ENCODE measurements at places on chromosomes 12 and 14.

- H3K27me3 ChIP-seq, result no peaks in the 10 kb centered on the region
- no peaks in the 10 kb centered on the region for H3K36me3 ChIP-seq
- H3K4me3 ChIP-seq, result no peak overlapping the region
These were observed 173.7 kb downstream of the STXBP6 start for GRCh38 chr14:24875991-24876878.

GRCh38 chr12:66495709-66496108 is 183.2 kb downstream of the GRIP1 start:
- H3K4me3 ChIP-seq, result no peak overlapping the region
- H3K36me3 ChIP-seq, result no peaks in the 10 kb centered on the region
- peaks cover 66% of the 10 kb centered on the region for H3K4me1 ChIP-seq
- DNase-seq, result peak; percentile 36
- no peaks in the 10 kb centered on the region for H3K27me3 ChIP-seq

DNA sequence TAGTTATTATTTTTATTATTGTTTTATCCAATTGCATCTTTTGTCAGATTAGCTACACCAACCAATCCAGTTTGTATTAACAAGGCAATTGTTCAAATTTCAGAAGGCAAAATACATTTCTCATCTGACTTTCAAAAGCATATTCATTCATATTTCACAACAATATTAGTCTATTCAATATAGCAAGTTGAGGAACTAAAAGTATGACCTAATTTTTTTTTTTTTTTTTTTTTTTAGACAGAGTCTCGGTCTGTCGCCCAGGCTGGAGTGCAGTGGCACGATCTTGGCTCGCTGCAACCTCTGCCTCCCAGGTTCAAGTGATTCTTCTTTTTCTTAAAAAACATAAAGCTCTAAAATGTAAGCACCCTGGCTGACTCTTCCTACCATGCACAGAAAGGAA is 17.3 kb downstream of the COX14 start:
- no peaks in the 10 kb centered on the region for H3K4me1 ChIP-seq
- H3K27ac ChIP-seq, result no peak overlapping the region
- H3K27me3 ChIP-seq, result no peaks in the 10 kb centered on the region
- no peak overlapping the region for H3K4me3 ChIP-seq

DNA sequence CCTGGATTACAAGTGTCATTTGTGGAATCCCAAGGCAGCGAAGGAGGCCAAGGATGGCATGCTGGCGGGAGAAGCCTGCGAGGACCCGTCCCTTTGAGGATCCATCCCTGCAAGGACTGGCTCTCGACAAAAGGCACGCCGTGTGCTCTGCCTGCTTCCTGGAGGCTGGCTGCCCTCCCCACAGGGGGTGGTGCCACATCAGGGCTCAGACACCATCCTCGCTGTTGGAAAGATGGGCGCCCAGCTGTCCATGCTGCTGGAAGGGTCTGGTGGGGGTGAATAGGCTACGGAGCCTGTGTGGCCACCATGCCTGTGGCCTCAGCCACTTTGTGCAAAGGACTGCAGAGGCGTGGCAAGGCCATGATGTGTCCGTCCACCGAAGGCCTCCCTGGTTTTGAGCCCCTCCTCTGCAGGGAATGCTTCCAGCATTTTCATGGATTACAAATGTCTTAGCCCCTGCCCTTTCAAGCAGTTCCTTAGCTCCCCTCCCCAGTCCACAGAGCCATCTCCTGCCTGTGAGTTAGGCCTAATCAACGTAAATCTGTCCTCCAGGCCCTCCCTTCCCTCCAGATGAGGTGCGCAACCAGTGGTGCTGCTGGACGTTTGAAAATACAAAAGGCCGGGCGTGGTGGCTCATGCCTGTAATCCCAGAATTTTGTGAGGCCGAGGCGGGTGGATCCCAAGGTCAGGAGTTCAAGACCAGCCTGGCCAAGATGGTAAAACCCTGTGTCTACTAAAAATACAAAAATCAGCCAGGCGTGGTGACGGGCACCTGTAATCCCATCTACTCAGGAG is 22.1 kb downstream of the ZBTB42 start:
- H3K36me3 ChIP-seq, result no peaks in the 10 kb centered on the region
- H3K27ac ChIP-seq, result no peak overlapping the region
- H3K4me1 ChIP-seq, result peaks cover 7% of the 10 kb centered on the region
- DNase-seq, result no peak
- H3K4me3 ChIP-seq, result no peak overlapping the region

DNA sequence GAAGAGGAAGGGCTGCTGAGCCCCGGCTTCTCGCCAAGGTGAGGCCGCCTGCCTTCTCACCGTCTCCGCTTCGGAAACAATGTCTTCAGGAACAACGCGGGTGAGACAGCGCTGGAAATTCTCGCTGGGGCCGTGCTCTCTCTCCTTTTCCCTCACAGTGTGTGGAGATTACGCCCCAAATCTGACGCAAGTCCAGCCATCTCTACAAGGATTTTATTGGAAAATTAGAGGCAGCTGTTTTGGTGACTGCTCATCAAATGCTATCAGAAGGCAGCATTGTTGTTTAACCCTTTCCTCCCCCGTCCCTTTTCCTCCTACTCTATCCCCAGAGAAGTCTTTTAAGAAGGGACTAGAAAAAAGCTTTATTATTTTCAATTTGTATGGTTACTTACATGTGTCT is 53.5 kb downstream of the PIWIL1 start:
- H3K4me1 ChIP-seq, result no peaks in the 10 kb centered on the region
- no peak overlapping the region for H3K4me3 ChIP-seq
- H3K36me3 ChIP-seq, result no peaks in the 10 kb centered on the region
- no peaks in the 10 kb centered on the region for H3K27me3 ChIP-seq

DNA sequence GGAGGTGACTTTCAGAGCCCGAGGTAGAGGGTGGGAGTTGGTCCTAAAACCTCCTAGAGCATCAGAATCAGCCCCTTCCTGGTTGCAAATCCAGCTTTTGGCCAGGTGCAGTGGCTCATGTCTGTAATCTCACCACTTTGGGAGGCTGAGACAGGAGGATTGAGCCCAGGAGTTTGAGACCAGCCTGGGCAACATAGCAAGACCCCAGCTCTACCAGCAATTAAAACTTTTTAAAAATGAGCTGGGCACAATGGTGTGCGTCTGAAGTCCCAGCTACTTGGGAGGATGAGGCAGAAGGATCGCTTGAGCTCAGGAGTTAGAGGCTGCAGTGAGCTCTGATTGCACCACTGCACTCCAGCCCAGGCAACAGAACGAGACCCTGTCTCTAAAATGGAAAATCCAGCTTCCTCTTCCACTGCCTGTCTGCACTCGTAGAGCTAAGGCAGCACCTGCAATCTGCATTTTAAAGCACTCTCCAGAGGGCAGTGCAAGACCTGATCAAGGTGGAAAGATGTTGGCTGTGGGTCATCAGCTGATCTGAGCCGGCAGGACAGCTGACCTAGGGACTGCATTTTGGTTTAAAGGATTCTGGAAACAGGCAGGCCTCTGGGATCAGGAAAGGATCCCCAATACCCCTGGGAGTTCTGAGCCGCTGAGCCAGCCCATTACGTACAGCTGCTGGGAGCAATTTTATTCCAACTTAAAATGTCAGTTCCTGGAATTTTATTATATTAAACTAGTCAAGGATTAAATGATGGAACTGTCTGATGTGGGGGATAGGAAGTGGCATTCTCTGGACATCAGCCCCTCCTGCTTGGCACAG is 1.8 kb upstream of the TESC start:
- DNase-seq, result no peak
- peaks cover 28% of the 10 kb centered on the region for H3K27me3 ChIP-seq
- H3K36me3 ChIP-seq, result no peaks in the 10 kb centered on the region
- H3K4me1 ChIP-seq, result no peaks in the 10 kb centered on the region

DNA sequence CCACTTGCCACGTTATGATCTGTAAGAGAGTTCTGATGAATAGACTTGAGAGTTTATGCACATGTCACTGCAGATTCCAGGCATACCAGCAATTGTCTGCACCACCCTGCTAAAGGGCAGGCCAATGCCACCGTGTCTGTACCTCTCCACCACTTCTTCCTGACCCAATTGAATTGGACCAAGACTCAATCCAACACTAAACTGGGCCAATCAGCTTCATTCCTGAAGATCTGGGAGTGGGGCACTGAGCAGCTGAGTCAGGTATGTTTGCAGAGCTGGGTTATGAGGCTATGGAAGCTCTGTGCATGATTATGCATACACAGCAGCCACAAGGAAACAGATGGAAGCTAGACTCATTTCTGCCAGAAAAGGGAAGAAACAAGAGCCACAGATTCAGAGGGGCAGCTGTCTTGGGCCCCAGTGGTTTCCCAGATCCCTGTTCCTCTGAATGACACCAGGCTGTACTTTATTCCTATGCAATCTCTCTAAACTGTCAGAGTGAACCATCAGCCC is 28.0 kb downstream of the DAO start:
- H3K36me3 ChIP-seq, result no peaks in the 10 kb centered on the region
- no peak overlapping the region for H3K4me3 ChIP-seq
- DNase-seq, result peak; percentile 33
- no peaks in the 10 kb centered on the region for H3K4me1 ChIP-seq
